ENCODE measurements at places on chromosomes 7 and 10. TPM values are rescaled to one million over a fixed set of nuclear protein-coding genes. Genes with fewer than 3 reads are reported as not detected.
A peak's percentile ranks its signal among the peaks of the same experiment; 100 is the strongest.

DNA sequence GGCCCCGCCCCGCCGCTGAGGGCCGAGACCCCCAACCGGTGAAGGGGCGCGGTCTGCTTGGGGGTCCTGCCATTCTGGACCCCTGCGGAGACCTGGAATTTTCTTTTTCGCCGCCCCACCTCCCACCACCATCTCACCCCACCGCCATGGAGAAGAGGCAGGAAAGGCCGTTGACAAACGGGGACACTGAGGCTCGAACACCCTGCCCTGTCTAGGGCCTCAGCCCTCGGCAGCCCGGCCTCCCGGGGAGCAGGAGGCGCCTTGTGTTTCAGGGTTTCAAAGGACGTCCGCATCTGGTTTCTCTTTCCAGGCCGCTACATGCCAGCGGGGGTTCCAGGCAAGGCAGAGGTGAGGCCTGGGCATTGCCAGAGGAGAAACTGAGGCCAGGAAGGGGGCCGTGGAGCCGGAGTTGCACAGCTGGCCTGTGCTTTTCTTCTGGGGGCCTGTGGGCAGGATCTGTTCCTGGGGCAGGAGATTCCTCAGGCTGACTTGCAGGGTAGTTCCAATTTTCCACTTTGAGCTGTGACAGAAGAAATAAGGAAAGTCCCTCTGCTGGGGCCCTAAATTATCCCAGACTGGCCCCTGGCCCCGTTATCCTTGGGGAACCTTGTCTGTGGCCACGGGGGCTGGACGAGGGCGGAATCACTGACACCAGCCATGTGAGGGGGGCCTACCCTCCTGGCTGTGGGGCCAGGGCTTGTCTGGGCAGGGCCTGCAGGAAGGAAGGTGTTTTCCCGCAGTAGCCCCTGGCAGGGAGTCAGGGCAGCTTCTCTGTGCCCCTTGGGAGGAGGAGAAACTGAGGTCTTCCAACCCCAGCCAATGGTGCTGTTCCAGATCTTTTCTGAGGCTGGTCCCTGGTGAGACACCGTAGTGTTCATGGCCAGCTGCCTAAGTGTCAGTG lies 900 bp upstream of the MICALL2 start:
- no peak for DNase-seq

- peak; percentile 80 for DNase-seq
Observed at GRCh38 chr7:81284576-81284975, 365.7 kb upstream of the SEMA3C start.

FAM20C gene
- 24.0 TPM for total RNA-seq

DNA sequence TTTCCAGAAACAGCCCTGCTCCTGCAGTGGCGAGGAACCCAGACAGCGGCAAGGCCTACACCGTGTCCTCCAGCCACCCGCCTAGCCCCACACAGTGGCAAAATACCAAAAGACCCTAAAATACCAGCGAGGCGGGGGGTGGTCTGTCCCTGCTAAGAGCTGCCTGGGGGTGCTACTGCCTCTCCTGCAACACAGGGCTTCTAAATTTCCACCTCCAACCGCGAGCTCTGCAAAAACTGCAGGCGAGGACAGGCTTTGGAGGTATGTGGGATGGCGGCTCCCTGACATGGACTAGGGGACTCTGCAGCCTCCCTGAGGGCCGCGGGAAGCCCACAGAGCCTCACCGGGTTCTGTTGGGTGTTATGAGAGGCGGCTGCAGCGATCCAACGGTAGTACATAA lies 122.3 kb downstream of the WDR37 start:
- no peak for DNase-seq

DNA sequence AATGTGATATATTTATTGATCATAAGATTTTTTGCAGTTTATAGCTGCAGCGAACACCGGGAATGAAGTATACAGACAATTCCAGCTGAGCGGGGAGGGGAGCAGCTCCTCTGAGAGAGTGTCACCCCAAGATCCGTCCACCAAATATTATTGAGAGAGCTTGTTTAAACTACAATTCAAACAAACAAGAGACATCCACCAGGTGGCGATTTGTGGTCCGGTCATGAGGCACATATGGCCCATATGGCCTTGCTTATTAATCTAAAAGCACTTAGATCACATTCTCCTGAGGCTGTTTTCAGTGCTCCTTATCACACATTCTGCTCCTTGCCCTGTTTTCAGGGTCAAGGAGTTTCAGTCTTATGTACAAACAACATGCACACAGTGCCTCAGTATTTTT lies 83.1 kb downstream of the THSD7A start:
- no peak for DNase-seq

DNA sequence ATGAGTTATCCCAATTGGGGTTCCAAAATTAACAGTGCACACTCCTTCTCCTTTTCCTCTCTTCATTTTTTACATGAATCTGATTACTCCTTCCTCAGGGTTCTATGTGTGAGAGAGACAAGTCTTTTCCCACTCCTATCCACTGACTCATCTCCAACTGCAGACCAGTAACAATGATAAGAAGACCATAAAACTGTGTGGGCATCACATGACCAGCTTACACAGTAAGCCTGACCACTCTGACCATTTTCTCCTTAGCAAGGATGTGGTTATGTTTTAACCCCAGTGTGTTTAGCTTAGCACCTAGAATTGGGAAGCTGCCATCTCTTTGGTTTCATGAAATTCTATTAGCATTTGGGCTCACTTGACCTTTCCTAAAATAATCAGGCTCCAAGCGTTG lies 145.0 kb upstream of the CALCR start:
- DNase-seq: peak; percentile 93

LHFPL3 gene
- not detected for total RNA-seq

DNA sequence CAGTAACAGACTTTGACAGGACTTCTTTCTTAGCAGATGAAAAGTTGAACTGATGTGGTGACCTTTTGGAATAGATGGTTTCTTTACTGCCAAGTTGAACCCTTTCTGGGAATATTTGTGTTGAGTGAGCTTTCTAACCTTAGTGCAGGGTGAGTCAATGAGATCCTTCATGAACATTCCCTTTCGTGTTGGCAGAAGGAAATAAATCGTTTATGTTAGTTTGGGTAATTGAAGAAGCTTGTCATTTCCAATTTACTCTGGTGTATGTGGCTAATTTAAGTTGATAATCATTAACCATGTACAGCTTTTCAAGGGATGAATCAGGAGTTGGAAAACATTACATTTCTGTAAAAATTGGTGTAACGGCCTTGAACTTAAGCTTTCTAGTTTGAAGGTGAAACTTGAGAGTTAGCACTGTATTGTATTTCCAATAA lies 43.4 kb downstream of the PTTG1IP2 start:
- DNase-seq: no peak

DNA sequence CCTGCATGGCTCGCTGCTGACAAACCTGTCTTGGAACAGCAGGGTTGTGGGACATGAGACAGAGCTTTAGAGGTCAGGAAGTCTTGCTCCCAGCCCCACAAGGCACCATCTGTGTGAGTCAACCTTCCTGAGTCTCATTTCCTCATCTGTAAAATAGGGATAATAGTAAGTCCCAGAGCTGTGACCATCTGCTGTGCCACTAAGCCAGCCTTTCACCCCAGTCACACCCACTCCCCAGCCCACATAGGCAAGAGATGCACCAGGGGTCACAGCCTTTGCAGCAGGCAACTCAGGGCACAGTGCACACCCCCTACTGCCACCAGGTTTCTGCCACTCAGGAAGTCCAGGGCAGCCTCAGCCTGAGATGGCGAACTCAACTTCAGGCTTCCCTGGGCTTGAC lies 29.4 kb upstream of the CDH23 start:
- DNase-seq: peak; percentile 67

CNNM1 gene
- not detected for total RNA-seq

DNA sequence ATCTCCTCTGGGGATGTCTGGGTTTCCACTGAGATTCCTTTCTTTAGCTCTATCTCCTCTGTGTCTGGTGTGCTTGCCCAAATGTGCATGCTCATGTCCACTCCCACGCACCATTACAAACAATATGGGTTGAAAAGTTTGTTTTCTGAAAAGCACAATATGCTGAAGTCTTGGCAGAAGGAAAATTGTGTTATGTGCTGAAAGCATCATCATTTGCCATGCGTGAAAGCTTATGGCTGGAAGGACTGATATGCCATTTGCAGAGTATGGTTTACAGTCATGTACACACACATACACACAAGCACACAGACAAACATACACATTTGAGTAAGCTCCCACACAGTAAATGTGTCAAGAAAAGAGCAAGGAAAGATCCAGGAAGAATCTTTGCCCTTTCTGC lies 231.6 kb downstream of the SORCS3 start:
- DNase-seq: no peak

Data from HT1080 (cell line).